ENCODE measurements at places on chromosomes 3 and 15.

DNA sequence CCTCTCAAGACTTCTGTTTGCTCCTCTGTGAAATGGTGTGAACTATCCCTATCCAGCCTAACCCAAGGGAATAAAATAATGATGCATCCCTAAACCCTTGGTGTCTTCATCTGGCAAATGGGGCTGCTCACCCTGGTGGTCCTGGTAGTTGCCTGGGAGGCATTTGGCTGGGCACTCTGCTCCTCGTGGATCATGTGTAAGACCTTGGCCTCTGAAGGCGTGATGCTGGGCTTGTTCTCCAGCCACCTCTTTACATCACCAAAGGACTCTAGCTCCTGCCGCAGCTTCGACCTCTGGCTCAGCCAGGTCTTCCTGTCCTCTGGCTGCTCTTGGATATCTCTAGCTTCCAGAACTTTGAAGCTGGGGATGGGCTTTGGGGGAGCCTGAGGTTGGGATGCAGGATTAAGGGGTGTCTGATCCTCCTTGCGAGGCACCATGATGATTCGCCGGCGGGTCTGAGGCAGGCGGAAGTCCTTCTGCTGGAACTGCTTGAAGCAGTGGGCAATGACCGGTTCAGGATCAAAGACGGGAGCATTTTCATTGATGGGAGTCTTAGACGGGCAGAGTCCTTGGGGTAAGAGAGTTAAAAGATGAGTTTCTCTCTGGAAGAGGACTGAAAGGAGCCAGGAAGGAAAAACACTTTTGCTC, 7.1 kb downstream of the EFCAB12 start:
- no peak for DNase-seq

DNA sequence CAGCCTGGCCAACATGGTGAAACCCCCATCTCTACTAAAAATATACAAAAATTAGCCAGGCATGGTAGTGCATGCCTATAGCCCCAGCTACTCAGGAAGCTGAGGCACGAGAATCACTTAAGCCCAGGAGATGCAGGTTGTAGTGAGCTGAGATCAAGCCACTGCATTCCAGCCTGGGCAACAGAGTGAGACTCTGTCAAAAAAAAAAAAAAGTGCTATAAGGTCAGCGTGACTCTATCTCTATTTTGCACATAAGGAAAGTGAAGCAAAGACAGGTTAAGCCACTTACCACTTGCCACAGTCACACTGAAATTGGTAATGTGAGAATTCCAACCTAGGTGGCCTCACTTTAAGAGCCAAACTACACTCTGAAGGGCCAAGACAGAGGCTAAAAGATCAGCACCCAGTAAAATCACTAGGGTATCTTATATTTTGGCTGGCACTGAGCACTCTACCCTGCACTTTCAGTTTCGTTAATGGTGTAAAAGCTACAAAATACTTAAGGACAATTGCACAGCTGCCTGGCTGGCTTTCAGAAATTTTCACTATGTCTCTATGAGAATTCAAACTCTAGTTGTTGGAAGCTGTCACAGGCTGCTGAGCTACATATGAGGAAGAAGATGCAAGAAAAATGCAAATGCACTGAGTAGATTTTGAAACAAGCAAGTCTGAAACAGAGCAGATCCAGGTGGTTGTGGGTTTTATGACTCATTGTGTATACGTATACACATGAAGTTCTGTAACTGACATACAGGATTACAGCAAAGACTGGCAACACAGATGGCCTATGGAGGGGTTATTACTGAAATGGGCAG, 32.7 kb downstream of the TRANK1 start:
- DNase-seq, result no peak

GRCh38 chr15:84681831-84682230, 23.8 kb upstream of the NMB start:
- DNase-seq, result no peak

- DNase-seq, result no peak
Observed at GRCh38 chr3:184323696-184324095, 9.3 kb downstream of the EIF4G1 start.

- no peak for DNase-seq
Observed at GRCh38 chr15:44298878-44299277, 10.4 kb downstream of the GOLM2 start.

GRCh38 chr3:72182206-72182605, 397.3 kb upstream of the PROK2 start:
- no peak for DNase-seq

GRCh38 chr15:69855258-69856000, 242.3 kb downstream of the TLE3 start:
- DNase-seq, result no peak

DNA sequence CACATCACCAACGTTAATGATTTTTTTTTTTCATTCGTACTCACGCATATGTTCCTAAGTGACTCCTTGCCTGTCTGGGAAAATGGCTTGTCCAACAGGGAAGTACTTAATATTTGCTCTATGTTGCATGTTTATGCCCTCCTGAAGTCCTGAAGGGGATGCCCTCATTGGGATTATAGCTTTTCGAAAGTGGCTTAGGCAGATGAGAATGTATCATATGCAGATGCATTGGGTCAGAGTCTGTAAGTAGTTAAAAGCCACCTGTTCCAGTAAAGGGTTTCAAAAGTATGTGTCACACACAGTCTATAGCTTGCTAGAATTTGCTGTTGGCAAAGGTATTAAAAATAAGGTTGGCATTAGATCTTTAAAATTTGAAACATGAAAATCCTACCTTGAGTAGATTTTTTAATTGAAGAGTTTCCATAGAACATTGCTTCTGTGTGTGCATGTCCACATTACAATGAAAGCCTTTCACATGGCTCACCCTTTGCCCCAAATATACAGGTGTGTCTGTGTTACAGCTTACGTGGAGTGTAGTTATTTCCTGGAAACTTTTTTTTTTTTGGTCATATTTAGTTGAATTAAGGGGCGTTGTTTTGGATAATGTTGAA, 2.1 kb downstream of the ABHD17C start:
- DNase-seq, result no peak

GRCh38 chr15:79944622-79945021, 26.4 kb downstream of the BCL2A1 start:
- DNase-seq, result no peak

DNA sequence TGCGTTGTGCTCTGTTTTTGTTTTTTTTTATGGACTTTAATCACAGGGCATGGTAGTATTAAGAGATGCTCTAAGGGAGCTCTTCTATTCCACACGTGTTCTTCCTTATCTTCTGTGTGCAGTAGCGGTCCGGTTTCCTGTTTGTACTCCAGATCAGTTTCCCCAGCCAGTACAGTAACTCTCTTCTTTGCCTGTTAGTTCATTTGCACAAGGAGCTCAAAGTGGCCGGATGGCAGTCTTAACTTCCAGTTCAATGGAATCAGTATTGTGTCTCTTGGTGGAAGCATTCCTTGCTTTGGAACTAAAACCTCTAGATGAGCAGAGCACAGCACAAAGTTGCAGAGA, 122.0 kb downstream of the KLF13 start:
- no peak for DNase-seq

DNA sequence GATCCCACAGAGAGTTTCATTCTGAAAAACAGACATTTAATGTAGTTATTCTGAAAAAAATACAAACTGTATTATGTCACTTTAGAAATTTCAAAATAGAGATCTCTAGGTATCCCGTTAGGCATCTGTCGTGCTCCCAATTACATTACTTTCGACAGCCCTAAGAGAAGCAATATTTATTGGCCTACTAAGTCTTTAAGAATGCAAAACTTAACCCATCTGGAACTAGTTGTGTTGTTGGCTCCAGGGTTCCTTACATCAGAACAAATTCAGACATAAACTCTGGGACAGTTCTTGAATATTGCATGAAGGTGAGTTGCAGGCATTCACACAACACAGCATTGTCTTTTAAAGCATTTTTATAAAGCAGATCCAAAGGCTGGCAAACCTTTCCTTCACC, 498.4 kb downstream of the FHIT start:
- no peak for DNase-seq

GRCh38 chr15:93943586-93943985, 287.8 kb upstream of the MCTP2 start:
- no peak for DNase-seq

DNA sequence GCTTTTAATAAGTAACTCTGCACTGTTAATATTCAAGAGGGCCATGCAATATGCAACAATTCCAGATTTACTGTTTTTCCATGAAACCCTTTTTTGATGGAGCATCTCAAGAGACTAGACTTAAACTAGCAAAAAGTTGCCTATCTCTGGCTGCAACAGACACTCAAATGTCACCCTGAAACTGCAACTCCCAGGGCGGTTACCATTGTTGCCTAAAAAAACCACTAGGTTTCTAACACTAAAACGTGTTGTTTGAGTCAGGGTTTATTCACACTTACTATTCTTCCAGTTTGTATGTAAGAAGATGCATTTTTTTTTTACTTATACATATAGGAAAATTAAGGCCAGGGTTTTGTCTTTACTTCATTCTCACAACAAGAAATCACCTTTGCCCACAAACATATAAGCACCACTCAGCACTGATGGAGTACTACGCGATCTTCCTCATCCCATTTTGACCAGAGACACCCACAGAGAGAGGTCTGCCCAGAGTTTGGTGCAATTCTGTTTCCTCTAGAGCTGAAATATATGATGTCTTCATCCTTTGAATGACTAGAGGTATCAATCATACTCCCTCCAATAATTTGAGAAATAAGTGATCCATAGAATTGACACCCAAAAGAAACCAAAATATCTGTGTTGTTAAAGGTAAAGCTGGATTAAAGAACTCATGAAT, 124.0 kb upstream of the SNTN start:
- no peak for DNase-seq

- DNase-seq, result no peak
Observed at GRCh38 chr15:59741274-59741906, 52.3 kb upstream of the BNIP2 start.

- DNase-seq, result no peak
Observed at GRCh38 chr3:112514527-112515128, 15.4 kb upstream of the BTLA start.

- no peak for DNase-seq
Observed at GRCh38 chr15:77992356-77993222, 84.9 kb downstream of the TBC1D2B start.

- DNase-seq, result no peak
Observed at GRCh38 chr3:137988982-137989381, 21.0 kb upstream of the CLDN18 start.

DNA sequence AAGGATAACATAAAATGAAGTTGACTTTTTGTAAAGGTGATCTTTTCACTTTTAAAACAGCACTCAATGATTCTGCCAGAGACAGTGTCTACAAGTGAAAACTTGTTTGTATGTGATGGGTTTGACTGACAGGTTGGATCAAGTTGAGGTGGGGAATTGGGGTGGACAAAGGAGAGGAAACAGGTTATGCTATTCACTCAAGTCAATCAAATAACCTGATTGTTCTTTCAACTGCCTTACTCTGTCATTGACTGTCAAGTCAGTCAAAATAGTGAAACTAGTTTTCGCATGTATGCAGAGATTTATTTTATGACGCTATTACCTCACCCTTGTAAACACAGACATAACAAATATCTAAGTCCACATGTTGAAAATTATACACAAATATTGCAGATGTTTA, 187.7 kb downstream of the ROBO2 start:
- DNase-seq, result no peak

DNA sequence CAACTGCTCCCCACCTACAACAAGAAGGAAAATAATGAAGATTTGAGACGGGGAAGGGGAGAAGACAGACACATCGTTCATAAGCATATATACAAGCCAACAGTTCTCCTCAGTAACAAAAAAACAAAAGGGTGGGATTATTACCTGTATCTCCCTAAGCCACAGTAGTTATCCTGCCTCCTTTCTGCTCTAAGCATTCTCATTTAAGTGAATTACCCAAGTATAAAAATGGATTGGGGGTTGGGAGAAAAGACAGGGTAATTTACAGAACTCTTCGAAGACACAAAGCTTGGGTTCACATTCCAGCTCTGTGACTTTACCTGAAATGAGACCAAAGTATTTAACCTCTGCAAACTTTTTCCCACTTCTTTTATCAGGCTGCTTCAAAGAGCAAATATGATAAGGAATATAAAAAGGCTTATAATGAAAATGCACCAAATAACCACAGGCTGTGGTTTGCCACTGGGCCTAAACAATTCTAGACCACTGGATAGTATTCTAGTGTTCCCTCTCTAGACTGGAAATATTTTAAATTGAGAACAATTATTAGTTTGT, 64.4 kb downstream of the UACA start:
- no peak for DNase-seq

DNA sequence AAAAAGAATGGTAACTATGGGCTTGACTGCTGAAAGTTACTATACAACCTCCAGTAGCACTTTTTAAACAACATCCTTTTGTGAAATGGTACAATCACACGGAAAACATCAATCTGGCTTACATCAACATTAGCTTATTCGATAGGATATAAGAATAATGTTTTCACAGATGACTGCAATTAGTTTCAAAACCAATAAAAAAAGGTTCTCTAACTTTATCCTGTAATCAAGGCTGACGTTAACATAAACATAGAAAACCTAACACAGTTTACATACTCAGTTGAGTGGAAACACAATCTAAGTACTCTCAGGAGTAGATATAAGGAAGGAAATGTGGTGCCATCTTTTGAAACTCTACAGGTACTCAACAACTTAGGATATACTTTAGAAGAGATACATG, 102.2 kb downstream of the DLG1 start:
- no peak for DNase-seq

GRCh38 chr15:100140527-100141308, 201.1 kb downstream of the ADAMTS17 start:
- no peak for DNase-seq

GRCh38 chr3:170910542-170910941, 2.1 kb upstream of the EIF5A2 start:
- no peak for DNase-seq

DNA sequence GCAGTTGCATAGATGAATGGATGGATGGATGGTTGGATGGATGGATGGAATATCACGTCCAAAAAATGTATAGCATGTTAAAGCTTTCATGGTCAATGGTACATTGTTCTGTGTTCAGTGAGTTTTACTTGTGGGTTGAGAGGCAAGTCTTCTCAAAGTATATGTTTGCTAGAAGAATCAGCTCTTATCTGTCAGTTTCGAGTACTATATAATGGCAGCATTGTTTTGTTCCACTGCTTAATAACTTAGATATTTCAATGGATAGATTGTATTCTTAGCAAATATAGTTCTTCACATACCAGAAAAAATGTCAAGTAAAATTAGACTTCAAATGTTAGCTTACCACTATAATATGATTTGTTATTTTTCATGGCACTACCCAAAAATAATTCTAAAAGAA, 100.9 kb upstream of the CDIN1 start:
- no peak for DNase-seq

GRCh38 chr15:62124176-62124972, 40.7 kb downstream of the C2CD4B start:
- DNase-seq, result no peak

Measured in activated CD8-positive, alpha-beta memory T cell treated with anti-CD3 and anti-CD28 coated beads for 1 hour (primary cell).